ENCODE measurements at places on chromosomes 6 and 20. TPM values are rescaled to one million over a fixed set of nuclear protein-coding genes. Genes with fewer than 3 reads are reported as not detected.

The GATA5 gene
- polyA plus RNA-seq: not detected

The ENPP5 gene
- polyA plus RNA-seq: not detected

The NOP56 gene
- polyA plus RNA-seq: 136 TPM

The CASS4 gene
- 0.50 TPM for polyA plus RNA-seq

The FAM120B gene
- polyA plus RNA-seq: 10.2 TPM

The SNTA1 gene
- 24.7 TPM for polyA plus RNA-seq

The CNR1 gene
- not detected for polyA plus RNA-seq

The ATRN gene
- polyA plus RNA-seq: 54.1 TPM

The ANGPT4 gene
- polyA plus RNA-seq: not detected

DNA sequence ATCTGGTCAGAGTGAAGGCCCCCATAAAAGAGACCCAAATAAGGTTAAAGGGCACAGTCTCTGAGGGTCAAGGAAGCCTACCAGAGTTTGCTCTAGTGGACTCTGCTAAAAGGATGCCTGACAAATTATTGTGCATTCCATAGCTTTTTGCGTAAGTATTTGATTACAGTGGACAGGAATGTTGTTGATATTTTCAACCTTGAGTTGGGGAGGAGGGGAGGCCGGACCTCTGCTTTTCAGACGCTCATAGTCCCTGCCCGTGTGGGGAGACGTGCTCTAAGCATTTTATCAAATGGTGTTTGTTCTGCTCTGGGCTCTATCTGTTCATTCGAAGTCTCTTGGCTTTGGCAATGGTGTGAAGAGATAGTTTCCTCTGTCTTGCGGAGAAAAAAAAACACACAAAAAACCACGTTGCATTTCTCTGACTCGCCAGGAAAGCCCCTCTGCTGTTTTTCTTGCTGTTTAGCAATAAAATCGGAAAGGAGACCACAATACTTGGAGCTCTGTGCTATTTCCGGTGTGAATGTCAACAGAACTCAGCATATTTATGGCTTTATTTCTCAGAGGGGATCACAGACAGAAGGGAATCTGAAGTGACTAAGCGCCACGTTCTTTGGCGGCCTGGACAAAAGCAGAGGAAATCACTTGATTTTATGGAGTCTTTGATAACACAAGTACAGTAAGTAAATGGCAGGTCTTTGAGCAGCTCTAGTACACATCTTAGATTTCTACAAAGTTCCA is 159.8 kb downstream of the ZFP64 start:
- DNase-seq: peak; percentile 76

- peak; percentile 62 for DNase-seq
These were observed 247.0 kb downstream of the ESR1 start for GRCh38 chr6:152054441-152054840.

DNA sequence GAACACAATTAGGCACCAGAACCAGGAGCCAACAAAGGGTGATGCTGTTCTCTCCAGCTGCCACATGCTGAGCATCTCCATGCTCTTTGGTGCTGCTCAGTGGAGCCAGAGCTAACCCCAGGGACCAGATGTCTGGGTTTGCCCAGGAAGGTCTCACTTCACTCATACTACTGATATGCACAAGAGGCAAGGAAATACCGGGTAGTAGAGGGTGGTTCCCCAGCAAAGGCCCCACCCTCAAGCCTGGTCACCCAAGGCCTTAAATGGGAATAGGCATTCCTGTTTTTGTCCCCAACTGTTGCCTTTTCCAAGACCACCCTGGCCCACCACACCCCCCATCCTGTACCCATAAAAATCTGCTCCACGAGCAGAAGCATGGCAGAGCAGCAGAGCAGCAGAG is 204.5 kb upstream of the TAB2 start:
- no peak for DNase-seq

- no peak for DNase-seq
These were observed 49.0 kb upstream of the ANKEF1 start for GRCh38 chr20:9985773-9986172.

GRCh38 chr6:43774776-43775534 is 4.9 kb downstream of the VEGFA start:
- DNase-seq: no peak

DNA sequence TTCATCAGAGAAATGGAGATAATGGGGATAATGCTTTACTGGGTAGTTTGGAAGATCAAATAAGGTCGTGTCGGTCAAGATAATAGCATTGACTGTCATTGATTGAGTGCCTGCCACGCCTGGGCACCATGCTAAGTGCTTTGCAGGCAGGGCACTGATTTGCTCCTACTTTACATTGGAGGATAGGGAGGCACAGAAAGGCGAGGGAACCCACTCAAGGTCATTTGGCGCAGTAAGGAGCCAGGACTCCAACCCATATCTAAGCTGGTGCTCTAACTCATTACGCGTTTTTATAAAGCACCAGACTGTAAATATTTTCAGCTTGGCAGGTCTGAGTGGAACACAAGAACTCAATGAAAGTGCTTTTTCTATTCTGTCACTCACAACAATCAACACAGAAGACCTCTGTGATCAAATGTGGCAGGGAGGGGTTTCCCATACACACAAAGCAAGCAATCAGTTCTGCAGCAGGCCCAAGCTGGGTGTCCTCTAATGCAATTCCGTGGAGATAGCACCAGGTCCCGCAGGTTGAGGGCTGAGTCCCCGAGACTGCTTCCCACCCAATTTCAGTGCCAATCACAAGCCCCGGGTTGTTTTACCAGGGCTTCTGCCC is 373.6 kb downstream of the CDH26 start:
- no peak for DNase-seq

- no peak for DNase-seq
These were observed 35.2 kb upstream of the PAQR8 start for GRCh38 chr6:52326540-52327364.

DNA sequence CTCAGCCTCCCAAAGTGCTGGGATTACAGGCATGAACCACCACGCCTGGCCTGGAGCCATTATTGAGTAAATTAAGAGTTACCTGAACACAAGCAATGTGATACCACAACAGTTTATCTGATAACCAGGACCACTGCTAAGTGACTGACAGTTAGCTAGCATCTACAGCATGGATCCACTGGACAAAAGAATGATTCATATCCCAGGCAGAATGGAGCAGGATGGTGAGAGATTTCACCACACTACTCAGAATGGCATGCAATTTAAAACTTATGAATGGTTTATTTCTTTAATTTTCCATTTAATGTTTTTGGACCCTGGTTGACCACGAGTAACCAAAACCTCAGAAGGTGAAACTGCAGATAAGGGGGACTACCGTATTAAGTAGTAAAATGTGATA is 48.6 kb downstream of the RALGAPA2 start:
- DNase-seq: no peak

DNA sequence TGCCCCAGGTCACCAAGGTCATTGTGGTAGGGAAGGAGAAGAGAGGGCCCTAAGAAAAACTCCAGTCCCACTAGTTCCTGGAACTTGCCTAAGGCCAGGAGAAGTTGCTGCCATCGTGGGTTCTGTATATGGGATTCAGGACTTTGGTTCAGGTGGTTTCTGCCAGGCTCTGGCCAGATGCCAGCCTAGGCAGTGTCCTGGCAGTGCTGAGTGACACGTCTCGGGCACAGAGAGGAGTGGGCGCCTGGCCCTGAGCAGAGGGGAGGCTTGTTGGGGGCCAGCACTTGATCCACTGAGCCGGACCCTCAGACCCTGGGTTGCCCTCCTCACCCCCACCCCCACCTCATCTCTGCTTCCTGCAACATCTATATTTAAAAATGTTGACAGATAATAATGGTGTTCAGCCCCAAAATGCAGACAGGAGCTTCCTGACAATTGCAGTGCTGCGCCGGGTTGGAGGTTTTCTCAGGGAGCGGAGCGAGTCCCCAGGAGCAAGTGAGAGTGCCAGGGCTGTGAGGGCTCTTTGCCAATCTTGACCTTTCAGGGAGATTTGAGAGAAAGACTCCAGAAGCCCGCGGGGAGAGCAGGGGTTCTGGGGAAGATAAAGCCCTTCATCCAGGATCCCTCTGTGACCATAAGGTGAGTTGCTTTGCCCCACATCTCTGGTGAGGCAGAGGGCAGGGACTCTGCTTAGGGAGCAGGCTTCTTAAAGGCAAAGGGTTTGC is 71.9 kb downstream of the PHACTR3 start:
- DNase-seq: no peak

GRCh38 chr6:121823437-121823851 is 388.0 kb downstream of the GJA1 start:
- DNase-seq: peak; percentile 55

DNA sequence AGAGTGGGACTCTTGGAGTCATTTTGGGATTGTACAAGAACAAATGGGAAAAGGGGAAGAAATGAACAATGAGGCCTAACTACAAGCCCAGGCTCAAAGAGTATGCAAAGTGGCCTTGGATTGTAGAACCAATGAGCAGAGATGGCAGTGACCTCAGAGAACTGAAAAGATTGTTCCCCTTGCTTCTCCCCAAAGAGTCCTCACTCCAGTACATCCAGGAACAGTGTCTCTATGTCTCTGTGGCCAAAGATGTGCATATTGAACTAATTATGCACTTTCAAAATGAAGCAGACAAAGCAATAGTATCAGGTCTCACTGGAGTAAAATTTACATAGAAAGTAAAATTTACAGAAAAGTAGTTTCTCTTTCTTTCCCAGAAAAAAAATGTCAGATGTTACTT is 81.0 kb downstream of the SMLR1 start:
- DNase-seq: no peak

GRCh38 chr6:76465410-76465809 is 392.9 kb upstream of the IMPG1 start:
- DNase-seq: no peak

DNA sequence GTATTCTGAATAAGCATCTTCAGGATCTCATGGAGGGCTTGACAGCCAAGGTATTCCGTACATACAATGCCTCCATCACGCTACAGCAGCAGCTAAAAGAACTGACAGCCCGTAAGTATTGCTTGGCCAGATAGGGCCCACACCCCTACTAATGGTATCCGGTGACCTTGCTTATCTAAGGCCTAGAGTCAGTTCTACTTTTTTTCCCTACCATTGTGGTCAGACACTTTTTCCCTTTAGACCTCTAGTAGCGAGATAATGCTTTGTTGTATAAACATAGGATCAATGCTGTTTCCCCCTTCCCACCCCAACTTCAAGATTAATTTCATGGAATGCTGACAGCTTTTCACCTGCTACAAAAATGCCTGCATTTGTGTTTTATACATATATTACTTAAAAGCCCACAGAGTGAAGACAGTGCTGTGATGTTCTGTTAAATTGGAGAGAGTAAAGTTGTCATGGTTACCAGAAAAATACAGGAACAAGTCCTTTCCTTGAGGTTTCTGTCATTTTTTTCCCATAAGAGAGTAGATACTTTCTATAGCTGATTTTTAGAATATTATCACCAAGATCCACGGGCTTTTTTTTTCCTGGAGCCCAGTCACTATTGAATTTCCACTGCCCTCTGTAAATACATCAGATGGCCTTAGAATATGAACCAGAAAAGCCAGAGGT is 20.9 kb upstream of the PLCG1 start:
- no peak for DNase-seq

- no peak for DNase-seq
These were observed 36.1 kb downstream of the MDFI start for GRCh38 chr6:41674231-41675000.

Data from BJ (cell line).